Caco-2 (cell line): ENCODE measurements at places on chromosomes 12 and 14.

DNA sequence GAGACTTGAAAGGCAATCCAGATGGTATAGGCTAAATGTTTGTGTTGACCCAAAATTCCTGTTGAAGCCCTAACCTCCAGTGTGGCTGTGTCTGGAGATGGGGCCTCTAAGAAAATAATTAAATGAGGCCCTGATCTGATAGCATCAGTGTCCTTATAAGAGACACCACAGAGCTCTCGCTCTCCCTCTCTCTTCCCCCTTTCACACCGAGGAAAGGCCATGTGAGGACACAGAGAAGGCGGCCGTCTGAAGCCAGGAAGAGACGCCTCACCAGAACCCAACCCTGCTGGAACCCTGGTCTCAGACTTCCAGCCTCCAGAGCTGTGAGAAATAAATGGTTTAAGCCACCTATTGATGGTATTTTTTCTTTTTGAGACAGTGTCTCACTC lies 87.5 kb downstream of the SCARB1 start:
- DNase-seq: no peak

DNA sequence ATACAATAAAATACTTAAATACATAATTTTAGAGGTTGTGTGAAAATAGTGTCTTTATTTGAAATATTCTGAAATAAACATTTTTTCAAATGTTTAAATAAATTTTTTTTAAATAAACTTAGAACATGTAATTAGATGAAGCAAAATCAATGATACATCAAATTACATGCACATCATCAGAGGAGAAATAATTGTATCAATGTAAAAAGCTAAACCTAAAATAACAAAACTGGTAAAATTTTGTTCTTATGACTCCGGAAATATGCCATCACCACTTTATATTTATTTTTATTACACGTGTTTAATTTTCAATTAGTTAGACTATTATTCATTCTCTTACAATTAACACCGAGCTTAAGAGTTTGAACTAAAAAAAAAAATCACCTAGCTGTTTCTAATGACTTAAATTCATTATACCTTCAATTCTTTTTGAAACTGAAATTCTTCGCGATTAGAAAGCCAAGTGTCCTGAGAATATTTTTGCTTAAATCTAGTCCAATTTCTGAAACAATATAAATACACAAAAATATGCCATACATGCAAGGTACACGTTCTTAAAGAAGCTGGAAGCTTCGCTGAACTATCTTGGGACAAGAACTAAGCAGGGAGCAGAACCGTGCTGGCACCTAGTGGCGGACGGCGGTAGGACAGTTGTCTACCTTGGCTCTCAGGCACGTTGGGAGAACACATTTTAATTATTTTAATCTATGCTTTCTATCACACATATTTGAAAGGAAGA lies 230.5 kb downstream of the SLC25A21 start:
- DNase-seq: peak; percentile 67

DNA sequence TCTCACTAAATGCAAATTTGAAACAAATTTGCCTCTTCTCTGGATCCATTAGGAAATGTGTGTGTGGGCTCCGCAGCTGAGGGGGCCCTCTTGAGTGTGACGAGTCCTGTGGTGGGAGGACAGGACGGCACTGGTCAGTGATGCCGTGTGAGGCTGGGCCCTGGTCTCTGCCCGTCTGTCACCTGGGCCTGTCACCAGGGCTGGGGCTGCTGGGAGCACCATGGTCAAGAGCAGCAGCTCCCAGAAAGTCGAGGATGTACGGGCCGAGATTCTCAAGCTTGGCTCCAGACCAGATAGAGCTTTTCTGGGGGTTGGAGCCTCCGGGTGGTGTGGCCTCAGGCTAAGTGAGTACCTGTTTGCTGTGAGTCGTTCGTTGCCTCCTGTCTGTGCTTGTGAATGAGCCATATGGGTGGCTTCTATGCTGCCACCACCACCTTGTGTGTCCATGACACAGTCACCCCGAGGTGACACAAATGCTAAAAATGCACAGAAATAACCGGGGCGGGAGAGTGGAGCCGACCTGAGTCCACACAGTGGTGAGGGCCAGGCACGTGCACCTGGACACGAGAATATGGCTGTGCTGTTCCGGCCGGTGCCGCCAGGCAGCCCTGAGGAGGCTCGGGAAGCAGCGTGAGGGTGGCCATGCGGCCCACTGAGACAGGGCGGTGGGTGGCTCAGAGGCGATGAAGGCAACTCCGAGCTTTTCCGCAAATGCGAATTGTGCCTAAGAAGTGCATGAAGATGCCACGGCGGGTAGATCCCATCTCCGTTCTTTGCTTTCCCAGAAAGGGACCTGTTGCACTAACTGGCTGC lies 8.7 kb downstream of the PGAM5 start:
- DNase-seq: no peak

DNA sequence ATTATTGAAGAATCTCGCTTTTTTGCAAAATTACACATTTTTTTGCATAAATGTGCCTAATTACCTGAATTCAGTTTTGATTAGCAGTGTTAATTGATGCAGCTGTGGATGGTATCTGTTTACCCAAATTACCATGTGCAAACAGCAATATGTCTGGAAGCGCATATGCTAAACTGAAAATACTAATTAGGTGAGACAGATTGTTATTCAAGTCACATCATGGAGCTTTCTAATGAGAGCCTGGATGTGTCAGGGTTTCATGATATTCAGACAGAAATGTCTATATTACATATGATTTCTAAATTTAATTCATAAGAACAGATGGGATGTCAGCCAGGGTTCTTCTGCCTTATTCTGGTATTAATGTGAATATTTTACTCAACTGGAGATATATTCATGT lies 74.9 kb downstream of the RMST start:
- no peak for DNase-seq

DNA sequence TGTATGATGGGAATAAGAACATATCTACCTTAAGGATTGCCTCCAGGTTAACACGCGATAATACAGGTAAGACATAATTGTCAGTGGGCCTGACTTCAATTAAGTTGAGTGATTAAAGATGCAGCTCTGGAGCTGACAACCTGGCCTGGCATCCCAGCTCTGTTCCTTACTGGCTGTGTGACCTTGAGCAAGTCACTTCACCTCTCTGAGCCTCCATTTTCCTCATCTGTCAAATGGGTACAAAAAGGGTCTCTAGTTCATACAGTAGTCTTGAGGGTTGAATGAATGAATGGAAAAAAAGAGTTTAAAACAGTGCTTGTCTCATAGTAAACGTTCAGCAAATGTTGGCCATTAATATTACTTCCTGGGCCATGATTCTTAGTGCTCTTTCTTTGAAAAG lies 213.9 kb downstream of the PHETA1 start:
- no peak for DNase-seq

GRCh38 chr14:74425525-74426201 lies 347 bp downstream of the SYNDIG1L start:
- DNase-seq: no peak

DNA sequence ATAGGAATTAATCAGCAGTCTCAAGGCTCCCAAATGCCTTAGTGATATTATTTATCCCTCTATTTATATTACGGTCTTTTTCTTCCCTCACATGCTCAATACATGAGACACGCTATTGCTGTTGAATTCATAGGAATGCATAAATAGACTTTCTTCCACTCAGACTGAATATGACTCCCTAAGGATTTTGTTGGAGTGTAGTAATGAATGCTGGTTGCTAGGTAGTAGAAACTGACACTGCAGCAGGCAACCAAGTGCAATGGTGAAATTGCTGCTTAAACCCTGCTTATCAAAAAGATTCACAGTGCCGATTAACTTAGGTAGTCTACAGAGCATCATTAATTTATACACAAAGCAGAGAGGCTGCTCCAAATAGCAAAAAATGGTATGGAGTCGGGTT lies 168.2 kb downstream of the KCNC2 start:
- DNase-seq: no peak

- DNase-seq: no peak
Observed at GRCh38 chr12:77687321-77687720, 143.4 kb upstream of the NAV3 start.

GRCh38 chr14:82837611-82838140 lies 1304.0 kb upstream of the SEL1L start:
- no peak for DNase-seq
